ENCODE measurements at places on chromosomes 16 and 17.

GRCh38 chr17:32323811-32324491 lies 18.0 kb downstream of the C17orf75 start:
- DNase-seq, result no peak

GRCh38 chr16:12146966-12147365 lies 170.4 kb downstream of the SNX29 start:
- DNase-seq, result no peak

DNA sequence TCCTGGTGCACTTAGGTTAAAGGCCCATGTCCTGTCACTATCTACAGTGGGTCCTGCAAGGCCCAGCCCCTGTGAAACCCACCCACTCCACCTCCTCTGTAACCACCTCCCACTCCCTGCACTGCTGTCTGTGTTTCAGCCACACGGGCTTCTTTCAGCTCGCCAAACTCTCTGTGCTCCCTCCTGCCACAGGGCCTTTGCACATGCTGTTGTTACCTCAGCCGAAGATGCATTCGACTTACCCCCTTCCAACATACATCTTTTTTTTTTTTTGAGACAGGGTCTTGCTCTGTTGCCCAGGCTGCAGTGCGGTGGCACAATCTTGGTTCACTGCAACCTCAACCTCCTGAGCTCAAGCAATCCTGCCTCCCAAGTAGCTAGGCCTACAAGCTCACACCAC lies 76.5 kb upstream of the RPL38 start:
- no peak for DNase-seq

GRCh38 chr17:60315650-60316049 lies 76.3 kb downstream of the USP32 start:
- no peak for DNase-seq

Data from activated T-helper 1 cell treated with anti-CD3 and anti-CD28 coated beads, Interleukin-2, amount 50 U/mL, for 16 hours (primary cell).